Melanocyte of skin (primary cell): ENCODE measurements at places on chromosomes 4 and X. TPM values are rescaled to one million over a fixed set of nuclear protein-coding genes. Genes with fewer than 3 reads are reported as not detected.

The TBC1D8B gene
- 4.8 and 6.9 TPM in 2 replicates for total RNA-seq

The PDHA1 gene
- total RNA-seq, result 23.7 and 54.9 TPM in 2 replicates

The CNOT6L gene
- 13.7 and 26.5 TPM in 2 replicates for total RNA-seq

The FAAH2 gene
- not detected in 2 replicates for total RNA-seq

The ACOT9 gene
- 59.5 and 78.5 TPM in 2 replicates for total RNA-seq

The MAGEA6 gene
- not detected in 2 replicates for total RNA-seq

The TRO gene
- total RNA-seq, result 6.7 and 8.6 TPM in 2 replicates

The CC2D2A gene
- 31.3 and 41.4 TPM in 2 replicates for total RNA-seq

The TXK gene
- 0.15 and 0.33 TPM in 2 replicates for total RNA-seq

The METTL14 gene
- total RNA-seq, result 15.6 and 24.4 TPM in 2 replicates

The INPP4B gene
- 129 and 180 TPM in 2 replicates for total RNA-seq

The MGAT4D gene
- not detected in 2 replicates for total RNA-seq

The FRMPD4 gene
- total RNA-seq, result under 0.01 and 0.34 TPM in 2 replicates

The MAGEA2B gene
- total RNA-seq, result not detected in 2 replicates

The BLTP1 gene
- total RNA-seq, result 42.6 and 60.0 TPM in 2 replicates

The PDLIM3 gene
- total RNA-seq, result 5.5 and 56.1 TPM in 2 replicates

The TMPRSS11D gene
- not detected in 2 replicates for total RNA-seq

The CT45A8 gene
- not detected in 2 replicates for total RNA-seq
